ENCODE measurements at places on chromosomes 5 and 9. TPM values are rescaled to one million over a fixed set of nuclear protein-coding genes. Genes with fewer than 3 reads are reported as not detected.
A peak's percentile ranks its signal among the peaks of the same experiment; 100 is the strongest.

DNA sequence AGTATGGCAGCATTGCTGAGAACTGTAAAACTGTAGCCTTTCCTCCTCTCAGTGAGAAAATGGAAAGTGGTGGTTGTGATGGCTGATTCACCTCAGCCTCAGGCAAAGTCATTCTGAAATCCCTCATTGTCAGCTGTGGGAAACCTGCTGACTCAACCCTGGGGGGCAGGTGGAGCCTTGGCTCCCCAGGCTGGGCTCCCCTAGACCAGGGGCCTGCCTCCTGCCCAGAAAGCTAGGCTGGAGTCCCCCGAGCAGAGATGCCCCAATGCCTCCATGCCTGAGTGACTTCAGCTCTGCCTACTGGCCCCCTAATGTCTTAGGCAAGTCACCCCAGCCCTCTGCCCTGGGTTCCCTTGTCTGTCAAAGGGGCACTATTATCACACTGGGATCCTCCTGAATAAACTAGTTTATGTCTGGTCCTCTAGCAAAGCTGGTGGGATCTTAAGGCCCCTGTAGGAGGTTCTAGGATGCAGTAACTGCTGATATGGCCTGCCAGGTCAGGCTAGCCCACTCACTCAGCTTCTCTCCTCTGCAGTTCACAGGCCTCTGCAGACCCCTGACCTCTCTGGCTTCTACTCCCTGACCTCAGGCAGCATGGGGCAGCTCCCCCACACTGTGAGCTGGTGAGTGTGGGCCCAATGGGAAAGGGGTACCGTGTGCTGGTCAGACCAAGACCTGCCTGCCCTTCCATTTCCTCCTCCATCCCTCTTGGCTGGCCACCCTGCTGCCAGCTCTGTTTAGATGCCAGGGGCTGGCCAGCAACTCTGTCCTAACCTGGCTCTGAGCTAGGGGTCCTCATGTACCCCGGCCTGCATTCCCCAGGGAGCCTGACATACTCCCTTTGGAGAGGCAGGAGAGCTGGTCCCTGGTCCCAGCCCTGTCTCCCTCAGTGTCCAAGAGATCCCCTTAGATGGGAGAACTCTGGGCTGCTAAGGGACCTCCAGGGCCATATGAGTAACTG lies 24.2 kb downstream of the TCF7 start:
- DNase-seq = no peak

GRCh38 chr5:95891499-95891898 lies 69.0 kb upstream of the GLRX start:
- DNase-seq = no peak

The DOK3 gene
- polyA plus RNA-seq = 2.2 TPM

GRCh38 chr5:123147128-123147715 lies 58.2 kb downstream of the PRDM6 start:
- no peak for DNase-seq

- no peak for DNase-seq
Measured at GRCh38 chr5:142210864-142211412, 102.4 kb downstream of the NDFIP1 start.

The IL33 gene
- not detected for polyA plus RNA-seq

DNA sequence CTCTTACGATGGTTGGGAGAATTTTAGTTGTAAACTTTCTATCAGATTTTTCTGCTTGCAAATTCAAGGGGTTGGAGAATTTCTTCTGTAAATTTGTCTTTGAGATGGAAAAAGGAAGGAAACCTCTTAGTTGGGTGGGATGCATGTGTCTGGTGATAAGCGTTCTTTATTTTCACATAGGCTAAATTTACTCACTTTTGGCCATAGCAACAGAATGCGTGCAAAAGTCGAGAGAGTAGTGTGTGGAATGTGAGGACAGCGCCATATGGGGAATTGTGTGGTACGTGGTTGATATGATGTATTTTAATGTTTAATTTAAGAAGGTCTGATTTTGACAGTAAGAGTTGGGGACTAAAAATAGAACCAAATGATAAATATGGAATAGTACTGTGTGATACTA lies 282.2 kb downstream of the TAF11L14 start:
- no peak for DNase-seq

- no peak for DNase-seq
Measured at GRCh38 chr9:83231039-83231438, 168.1 kb upstream of the RASEF start.

- no peak for DNase-seq
Measured at GRCh38 chr5:154758493-154758892, 3.3 kb downstream of the LARP1 start.

- DNase-seq = no peak
Measured at GRCh38 chr5:175895686-175896102, 24.3 kb downstream of the CPLX2 start.

GRCh38 chr9:86368871-86369521 lies 14.8 kb upstream of the TUT7 start:
- no peak for DNase-seq

The PDE6A gene
- polyA plus RNA-seq = 0.06 TPM

DNA sequence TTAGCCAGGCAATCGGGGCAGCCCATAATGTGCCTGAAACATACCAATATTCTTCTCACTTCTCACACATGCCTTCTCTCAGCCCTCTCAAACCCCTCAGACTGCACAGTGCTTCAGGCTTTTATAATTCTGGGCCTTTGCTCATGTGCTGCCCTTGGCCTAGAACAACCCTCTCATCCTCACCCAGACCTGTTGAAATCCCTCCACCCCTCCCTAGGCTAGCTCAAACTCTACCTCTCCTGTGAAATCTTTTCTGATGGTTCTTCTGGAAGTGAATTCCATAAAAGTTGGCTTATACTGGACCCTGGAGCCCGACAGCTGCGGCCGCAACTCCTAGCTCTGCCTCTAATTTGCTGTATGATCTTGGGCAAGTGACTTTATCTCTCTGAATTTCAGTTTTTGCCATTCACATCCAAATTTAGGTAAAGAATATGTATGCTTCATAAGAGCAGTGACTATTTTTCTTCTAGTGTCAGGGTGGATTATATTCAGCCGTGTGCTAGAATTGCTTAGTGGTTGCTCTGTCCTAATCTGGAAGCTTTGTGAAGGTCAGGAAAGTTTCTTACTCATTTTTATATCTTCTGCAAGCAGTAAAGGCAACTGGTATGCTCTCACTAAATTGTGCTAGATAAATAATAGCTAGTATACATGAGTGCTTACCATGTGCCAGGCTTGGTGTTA lies 221.4 kb downstream of the MAPKAP1 start:
- no peak for DNase-seq

GRCh38 chr9:23669776-23670175 lies 156.3 kb downstream of the ELAVL2 start:
- DNase-seq = no peak

DNA sequence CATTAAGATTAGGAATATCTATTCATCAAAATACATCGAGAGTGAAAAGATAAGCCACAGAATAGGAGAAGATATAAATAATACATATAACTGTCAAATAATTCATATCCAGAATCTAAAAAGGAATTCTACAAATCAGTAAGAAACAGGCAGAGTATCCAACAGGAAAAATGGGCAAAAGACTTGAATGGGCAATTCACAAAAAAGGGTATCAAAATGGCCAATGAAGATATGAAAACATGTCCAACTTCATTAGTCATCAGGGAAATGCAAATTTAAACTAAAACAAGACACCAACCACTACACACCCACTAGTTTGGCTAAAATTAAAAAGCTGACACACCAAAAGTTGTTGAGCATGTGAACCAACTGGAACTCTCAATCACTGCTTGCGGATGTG lies 206.9 kb upstream of the TBC1D2 start:
- no peak for DNase-seq

DNA sequence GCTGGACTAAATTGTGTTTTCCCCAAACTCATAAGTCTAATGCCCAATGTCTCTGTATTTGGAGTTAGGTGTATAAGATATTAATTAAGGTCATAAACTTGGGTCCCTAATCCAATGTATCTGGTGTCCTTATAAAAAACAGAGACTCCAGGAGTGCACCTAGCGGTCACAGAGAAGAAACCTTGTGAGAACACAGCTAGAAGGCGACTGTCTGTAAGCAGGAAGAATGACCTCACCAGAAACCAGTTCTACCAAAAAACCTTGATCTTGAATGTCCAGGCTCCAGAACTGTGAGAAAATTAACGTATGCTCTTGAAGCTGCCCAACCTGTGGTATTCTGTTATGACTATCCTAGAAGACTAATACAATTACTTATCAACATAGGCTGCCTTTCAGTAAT lies 591.7 kb upstream of the PTPRD start:
- DNase-seq = no peak

The CERCAM gene
- 128 TPM for polyA plus RNA-seq

DNA sequence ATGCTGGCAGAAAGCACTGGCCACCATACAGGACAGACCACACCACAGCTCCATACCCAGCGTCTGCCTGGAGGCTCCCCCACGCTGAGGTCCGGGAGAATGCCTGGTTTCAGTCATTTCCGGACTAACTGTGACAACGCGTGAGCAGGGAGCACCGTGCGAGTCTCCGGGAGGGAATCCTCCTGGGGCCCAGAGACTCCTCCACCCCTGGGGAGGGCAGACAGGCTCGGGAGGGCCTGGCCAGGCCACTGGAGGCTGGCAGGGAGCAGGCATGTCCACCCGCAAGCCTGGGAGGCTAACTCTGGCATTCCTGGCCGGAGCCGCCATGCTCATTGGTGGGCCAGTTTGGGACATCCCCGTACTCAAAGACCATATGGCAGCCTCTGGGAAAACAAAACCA lies 6.5 kb downstream of the BRD3OS start:
- DNase-seq = no peak

DNA sequence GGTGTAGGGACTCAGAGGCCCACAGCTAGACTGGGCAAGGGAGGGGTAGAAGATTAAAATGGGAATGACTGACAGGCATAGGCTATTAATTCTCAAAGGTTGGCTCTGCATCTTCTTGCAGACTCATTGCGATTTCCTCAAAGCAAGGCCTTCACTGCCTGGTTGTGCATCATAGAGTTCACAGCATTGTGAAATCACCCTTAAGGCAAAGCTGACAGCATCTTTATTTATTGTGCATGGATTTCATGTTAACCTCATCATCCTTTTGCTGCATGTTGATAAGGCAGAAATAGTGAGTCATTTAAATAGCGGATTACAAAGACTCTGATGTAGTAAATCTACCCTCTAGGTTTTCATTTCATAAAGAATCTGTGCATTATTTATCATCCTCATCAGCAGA lies 13.6 kb upstream of the PALM2AKAP2 start:
- no peak for DNase-seq

GRCh38 chr9:134323741-134324358 lies 2.4 kb upstream of the RXRA start:
- no peak for DNase-seq

DNA sequence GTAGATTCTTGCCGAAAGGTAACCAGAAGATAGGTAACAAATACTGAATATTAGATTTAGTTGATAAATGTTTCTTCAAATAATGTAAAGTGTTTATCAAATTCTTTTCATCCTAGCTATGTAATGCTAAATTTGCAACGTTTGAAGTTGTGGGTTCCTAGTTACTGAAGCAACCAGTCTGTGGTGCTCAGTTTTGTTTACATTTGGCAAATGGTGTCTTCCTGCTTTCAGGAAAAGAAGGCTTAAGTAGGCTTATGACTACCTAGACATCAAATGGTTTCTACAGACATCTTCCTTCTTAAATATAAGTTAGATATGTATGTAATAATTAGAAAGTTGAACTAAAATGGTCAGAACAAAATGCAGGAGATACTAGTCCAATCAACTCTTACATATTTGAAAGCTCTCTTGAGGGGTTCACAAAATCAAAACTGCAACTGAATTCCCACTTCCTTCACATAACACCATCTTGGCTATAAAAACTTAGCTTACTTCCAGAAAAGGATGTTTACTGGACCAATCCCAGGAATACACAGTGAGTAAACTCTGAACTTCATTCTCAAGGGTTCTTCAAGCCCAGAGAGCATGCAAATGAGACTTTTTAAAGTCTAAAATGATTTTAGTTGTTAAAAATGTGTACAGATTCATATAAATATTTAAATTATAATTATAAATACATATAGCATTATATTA lies 125.7 kb upstream of the ITGA1 start:
- DNase-seq = no peak

The TYRP1 gene
- not detected for polyA plus RNA-seq

The HRH2 gene
- 0.08 TPM for polyA plus RNA-seq

The CRB2 gene
- not detected for polyA plus RNA-seq

GRCh38 chr9:111743275-111743674 lies 51.5 kb downstream of the SHOC1 start:
- no peak for DNase-seq

The CCL27 gene
- 0.10 TPM for polyA plus RNA-seq

- DNase-seq = no peak
Measured at GRCh38 chr5:114249823-114250222, 112.0 kb upstream of the KCNN2 start.

The OBP2B gene
- not detected for polyA plus RNA-seq

DNA sequence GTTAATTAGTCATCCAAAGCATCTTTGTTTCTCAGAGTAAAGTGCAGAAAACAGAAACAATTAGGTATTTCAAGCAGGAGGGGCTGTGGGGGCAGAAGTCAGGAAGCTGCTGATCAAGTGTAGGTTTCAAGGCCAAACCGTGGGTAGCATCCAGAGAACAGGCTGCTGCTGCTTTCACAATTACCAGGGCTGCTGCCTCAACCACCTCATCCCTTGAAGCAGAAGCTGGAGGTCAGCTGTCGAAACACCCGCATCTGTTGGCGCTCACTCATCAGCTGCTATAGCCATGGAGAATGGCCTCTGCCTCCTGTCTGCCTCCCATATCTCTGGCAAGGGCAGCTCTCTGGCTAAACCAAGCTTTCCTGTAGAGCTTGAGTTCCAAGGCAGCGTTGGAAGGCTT lies 122.9 kb upstream of the OSMR start:
- no peak for DNase-seq

The LECT2 gene
- polyA plus RNA-seq = 0.60 TPM

- peak; percentile 69 for DNase-seq
Measured at GRCh38 chr5:174618589-174618988, 105.8 kb upstream of the MSX2 start.

- peak; percentile 47 for DNase-seq
Measured at GRCh38 chr5:140992828-140993227, 26.6 kb downstream of the PCDHAC2 start.

- no peak for DNase-seq
Measured at GRCh38 chr5:175102717-175103116, 341.3 kb downstream of the DRD1 start.

The NRARP gene
- polyA plus RNA-seq = 4.2 TPM

The CRHBP gene
- not detected for polyA plus RNA-seq

DNA sequence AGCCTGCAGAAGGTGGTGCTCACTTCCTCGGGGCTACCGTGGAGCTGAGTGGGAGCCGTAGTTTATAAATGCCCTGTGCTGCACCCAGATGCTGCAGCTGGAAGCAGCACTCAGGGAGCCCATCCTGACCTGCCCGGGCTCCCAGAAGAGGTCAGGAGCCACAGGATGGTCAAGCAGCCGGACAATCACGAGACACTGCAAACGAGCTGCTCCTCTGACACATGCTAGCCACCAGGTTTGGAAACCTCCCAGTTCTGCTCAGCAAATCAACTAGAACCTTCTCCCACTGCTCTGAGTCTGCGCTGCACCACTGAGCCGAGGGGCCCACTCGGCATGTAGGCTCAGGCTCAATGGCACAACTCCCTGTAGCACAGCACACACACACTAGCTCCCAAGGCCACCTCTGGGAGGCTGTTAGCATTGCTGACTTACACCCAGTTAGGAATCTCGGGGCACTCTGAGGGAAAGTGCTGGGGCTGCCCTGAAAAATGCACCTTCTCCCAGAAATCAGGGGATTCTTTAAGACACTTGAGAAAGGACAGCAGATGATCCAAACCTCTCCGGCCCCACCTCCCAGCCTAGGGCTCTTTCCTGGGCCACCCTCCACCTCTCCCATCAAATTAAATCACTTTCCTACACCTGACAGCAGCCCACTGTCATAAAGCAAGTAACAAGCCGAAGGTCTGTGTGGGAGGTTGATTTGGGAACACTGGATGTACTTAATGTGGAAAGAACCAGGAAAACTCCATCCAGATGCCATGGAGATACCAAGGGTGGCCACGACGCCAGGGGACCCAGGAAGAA lies 59.1 kb downstream of the PSMB7 start:
- DNase-seq = no peak
